ENCODE measurements at places on chromosomes 6 and 20. TPM values are rescaled to one million over a fixed set of nuclear protein-coding genes. Genes with fewer than 3 reads are reported as not detected.

Gene CST4
- 0.80 TPM for total RNA-seq

Gene OR2J3
- total RNA-seq: not detected

Gene ZNF184
- total RNA-seq: 18.9 TPM

DNA sequence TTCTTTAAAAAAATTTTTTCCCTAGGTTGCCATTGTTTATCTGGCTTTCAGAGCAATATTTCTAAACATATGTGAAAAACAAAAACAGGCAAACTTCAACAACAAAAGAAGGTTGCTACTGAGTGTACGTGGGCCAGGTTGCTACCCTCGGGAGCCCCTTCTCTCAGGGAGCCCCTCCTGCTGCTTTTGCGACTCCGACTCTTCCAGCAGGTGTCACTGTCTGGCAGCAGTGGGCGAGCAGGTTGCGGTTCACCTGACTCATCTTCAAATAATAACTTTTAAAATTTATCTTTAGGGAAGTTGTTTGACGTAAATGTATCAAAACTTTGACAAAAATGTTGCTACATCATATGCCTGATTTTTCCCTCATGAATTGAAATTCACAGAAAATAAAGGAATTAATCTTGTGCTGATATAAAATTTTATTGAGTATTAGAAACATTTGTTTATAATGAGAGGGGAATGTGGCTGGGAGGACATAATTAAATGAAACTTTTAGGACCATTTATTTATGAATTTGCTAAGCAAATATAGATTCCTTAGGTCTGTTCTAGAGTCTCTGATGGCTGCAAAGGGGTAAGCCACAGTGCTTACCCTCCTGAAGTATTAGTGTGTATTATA lies 138.8 kb downstream of the HIVEP1 start:
- no peak for DNase-seq
- H3K4me1 ChIP-seq: no peaks in the 10 kb centered on the region
- H3K27ac ChIP-seq: no peak overlapping the region
- peaks cover 10% of the 10 kb centered on the region for H3K36me3 ChIP-seq
- no peaks in the 10 kb centered on the region for H3K27me3 ChIP-seq

- no peaks in the 10 kb centered on the region for H3K36me3 ChIP-seq
- no peaks in the 10 kb centered on the region for H3K4me1 ChIP-seq
- no peak overlapping the region for H3K27ac ChIP-seq
- H3K27me3 ChIP-seq: no peaks in the 10 kb centered on the region
- no peak for DNase-seq
These were observed 65.1 kb downstream of the CGA start for GRCh38 chr6:87029711-87030314.

- peaks cover 2% of the 10 kb centered on the region for H3K4me1 ChIP-seq
- no peaks in the 10 kb centered on the region for H3K36me3 ChIP-seq
- no peaks in the 10 kb centered on the region for H3K27me3 ChIP-seq
- H3K4me3 ChIP-seq: no peak overlapping the region
- DNase-seq: no peak
These were observed 43.2 kb downstream of the TFEB start for GRCh38 chr6:41692080-41692675.

DNA sequence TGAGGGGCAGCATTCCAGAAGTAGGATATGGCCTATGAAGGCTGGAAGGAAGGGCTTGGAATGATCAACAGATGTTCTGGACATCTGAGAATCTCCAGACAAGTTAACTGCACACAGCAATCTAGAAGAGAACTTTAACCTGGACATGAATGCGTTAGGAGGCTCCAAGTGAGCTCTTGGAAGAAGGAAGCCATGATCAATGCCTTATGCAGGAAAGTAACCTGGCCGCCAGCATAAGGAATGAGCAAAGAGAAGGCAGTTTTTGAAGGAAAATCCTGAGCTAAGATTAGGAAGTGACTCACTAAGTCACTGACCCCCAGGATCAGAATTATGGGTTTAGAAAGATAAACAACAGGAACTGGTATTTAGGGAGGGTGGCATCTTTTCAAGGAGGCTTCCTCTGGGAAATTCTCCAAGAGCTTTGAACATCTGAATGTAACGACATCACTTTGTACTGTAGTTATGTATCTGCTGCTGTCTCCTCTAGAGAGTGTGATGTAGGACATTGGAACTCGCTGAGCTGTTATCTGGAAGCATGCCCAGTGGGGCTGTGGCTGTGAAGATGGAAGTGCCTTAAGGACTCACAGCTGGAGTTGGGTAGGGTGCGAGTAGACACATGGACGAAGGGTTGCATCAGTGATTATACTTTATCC lies 236.8 kb downstream of the PACRG start:
- no peak overlapping the region for H3K27ac ChIP-seq
- no peak overlapping the region for H3K4me3 ChIP-seq
- no peak for DNase-seq
- no peaks in the 10 kb centered on the region for H3K4me1 ChIP-seq

GRCh38 chr6:31002471-31002870 lies 7.8 kb upstream of the MUC22 start:
- H3K27me3 ChIP-seq: peaks cover 6% of the 10 kb centered on the region
- H3K4me1 ChIP-seq: no peaks in the 10 kb centered on the region
- no peak for DNase-seq
- H3K27ac ChIP-seq: no peak overlapping the region

- no peaks in the 10 kb centered on the region for H3K4me1 ChIP-seq
- no peaks in the 10 kb centered on the region for H3K27me3 ChIP-seq
- no peak for DNase-seq
- no peak overlapping the region for H3K4me3 ChIP-seq
These were observed 55.5 kb downstream of the RFX6 start for GRCh38 chr6:116932496-116932895.
